ENCODE measurements at places on chromosomes 7 and 10.

DNA sequence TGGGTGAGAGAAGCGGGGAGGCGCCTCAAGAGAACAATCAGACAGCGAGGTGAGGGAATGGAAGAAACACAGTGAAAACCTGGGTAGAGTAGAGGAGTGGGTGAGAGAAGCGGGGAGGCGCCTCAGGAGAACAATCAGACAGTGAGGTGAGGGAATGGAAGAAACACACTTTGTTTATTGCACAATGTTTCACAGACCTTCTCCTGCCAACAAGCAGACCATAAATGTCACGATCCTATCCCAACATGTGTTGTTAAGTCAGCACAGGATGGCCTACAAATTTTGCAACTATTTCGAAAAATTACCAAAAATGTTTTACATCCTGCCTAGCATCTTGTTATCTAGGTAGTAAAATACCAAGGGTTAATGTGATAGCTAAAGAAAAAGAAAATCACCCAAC, 115.3 kb downstream of the JAZF1 start:
- no peak for DNase-seq

GRCh38 chr10:59098387-59098786, 78.1 kb upstream of the PHYHIPL start:
- no peak for DNase-seq

DNA sequence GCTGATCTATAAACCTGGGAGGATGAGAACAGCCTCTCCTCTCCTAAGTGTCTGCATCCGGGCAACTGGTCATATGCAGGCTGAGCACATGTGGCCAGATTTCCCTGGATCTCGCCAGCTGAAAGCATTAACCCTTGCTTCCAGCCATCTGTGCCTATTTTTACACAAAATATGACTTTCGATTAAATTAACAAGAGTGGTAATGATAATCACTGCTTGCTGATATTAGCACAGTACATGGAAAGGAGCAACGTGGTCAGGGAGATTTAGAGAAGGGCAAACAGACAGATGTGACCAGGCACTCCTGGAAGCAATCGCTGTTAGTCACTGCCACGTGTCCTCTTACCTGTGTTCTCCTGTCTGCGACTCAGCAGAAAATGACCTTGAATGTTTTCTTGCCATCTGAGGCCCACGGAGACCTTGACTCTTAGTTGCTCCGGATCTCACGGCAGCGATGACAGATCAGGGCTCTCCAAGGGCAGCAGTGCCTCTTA, 59.5 kb upstream of the NPTX2 start:
- no peak for DNase-seq

GRCh38 chr10:49408519-49409306, 12.8 kb upstream of the DRGX start:
- DNase-seq, result no peak

GRCh38 chr10:132273966-132274365, 33.8 kb downstream of the STK32C start:
- no peak for DNase-seq
